ENCODE measurements at places on chromosomes 11 and 22.

GRCh38 chr11:59218893-59219292 is 6.2 kb upstream of the MPEG1 start:
- DNase-seq, result no peak

DNA sequence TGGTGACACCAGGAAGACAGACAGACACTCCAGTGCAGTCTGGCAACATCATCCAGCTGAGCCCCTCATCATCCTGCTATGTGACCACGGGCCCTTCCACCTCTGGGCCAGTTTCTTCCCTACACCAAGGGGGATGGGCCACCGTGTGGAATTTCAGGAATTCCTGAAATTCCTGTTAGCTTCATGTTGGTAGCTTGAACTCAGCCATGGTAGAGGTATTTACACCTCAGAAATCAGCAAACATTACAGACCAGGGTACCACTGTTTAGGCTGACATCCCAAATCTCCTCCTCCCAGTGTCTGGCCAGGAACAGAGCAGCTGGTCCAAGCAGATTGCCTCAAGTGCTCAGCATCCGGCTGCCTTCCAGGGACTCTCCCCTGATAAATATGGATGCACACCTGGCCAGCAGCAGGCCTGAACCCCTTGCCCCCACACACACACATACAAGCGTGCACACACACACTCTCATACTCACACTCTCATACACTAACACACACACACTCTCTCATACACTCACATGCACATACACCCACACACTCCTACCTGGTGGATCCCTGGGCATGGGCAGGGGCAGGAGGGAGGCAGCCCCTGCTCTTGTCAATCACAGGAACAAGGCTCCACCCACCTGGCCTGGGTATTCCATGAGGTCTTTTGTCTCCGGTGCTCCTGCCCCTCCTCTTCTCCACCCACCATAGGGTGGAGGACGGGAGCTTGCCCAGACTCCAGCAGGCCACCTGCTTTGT is 85.2 kb downstream of the BUD13 start:
- no peak for DNase-seq

DNA sequence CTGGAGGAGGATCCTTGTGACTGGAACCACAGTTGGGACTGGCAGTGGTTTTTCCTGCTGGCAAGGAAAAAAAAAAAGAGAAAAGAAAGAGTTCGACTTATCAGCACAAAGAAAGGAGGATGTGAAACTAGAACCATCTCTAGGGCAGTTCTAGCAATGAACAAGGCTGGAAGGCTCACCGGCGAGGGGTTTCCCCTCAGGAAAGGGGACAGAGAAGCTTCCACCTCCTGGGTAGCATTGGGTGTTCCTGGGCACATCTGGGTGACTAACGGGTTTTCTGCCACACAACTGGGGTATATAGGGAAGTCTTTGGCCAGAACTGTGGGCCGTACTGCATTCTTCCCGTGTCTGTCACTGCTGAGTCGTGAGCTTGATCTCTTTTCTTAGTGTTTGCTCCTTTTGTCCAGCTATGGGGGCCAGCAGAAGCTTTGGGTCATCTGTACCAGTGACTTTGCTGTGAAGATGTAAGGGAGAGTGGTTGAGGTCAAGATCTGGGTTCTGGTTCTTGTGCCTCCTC is 109.4 kb upstream of the OR4B1 start:
- peak; percentile 42 for DNase-seq

GRCh38 chr11:2210366-2211112 is 38.9 kb upstream of the TH start:
- no peak for DNase-seq

GRCh38 chr11:75229466-75229865 is 11.1 kb upstream of the TPBGL start:
- no peak for DNase-seq

- DNase-seq, result no peak
Observed at GRCh38 chr11:73048446-73048845, 93.7 kb downstream of the FCHSD2 start.

- DNase-seq, result peak; percentile 73
Observed at GRCh38 chr11:65912845-65913244, 6.0 kb downstream of the C11orf68 start.

DNA sequence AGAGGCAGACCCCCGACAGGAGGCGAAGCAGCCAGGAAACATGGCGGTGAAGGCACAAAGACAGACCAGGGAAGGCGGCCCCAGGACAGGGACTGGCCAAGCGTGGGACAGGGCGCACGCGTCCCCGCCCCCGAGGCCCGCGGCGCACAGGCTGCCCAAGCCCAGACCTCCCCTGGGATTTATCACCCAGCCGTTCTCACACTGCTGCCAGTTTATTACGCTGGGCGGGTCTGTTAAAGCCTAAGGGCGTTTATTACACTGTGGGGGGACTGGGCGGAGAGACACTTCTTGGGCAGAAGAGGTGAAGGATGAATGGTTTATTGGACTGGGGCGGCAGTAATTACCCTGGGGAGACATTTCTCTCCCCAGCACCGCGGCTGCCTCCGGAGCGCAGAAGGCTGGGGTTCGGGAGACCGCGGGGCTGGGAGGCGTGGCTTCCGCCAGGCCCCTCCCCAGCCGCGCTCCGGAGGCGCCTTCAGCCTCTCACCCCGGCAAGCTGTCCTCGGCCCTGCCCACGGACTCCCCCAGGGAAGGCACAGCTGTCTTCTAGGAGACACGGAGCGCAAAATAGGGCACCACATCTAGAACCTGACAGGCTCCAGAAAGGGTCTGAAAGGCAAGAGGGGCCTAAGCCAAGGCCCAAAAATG is 47.1 kb downstream of the SLC22A12 start:
- no peak for DNase-seq

GRCh38 chr11:69008737-69009440 is 4.2 kb downstream of the MRGPRF start:
- peak; percentile 99 for DNase-seq

DNA sequence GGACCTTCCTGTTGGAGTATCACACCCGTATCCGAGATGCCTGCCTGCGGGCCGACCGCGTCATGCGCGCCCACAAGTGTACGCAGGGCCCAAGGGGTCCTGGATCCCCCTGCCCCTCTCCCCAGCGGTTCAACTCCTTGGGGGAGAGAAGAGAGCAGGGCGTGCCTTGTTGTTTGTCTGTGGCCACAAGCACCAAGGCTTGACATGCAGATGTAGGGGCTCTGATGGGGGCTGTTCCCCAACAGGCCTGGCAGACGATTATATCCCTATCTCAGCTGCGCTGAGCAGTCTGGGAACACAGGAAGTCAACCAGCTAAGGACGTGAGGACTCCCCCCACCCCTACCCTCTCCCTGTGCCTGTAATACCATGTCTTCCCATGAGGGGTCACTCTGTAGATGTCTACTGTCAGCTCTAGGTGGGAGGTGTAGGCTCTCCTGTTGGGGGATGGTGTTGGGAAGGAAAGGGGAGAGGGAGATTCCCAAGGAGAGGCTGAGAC is 6.8 kb downstream of the CFL1 start:
- no peak for DNase-seq

DNA sequence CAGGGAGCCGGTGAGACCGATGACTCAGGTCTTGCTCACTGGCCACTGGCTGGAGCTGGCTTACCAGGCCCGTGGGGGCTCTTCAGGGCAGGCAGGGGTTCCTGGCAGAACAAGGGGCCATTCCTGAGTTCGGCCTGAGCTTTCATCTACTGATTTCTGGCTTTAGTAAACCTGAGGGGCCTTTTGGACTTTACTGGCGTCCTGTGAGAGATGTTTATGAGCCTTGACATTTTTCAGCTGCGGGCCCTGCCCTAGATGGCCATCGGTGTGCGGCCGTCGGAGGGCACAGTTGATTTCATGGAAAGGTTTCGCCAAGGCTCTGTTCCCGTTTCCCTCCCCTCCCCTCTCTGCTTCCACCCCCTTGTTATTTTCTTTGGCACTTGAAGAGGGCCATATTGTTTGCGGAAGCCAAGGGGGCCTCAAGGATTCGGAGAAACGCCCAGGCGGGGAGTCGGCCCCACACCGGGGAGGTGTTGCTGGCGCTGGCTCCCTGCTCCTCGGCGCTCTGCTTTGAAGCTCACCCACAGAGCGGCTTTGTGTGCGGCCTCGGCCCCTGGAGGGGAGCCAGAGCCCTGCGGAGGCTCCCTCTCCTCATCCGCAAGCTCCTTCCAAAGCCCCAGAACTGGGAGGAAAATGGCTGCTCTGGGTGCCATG is 17.7 kb downstream of the ELF5 start:
- DNase-seq, result no peak

DNA sequence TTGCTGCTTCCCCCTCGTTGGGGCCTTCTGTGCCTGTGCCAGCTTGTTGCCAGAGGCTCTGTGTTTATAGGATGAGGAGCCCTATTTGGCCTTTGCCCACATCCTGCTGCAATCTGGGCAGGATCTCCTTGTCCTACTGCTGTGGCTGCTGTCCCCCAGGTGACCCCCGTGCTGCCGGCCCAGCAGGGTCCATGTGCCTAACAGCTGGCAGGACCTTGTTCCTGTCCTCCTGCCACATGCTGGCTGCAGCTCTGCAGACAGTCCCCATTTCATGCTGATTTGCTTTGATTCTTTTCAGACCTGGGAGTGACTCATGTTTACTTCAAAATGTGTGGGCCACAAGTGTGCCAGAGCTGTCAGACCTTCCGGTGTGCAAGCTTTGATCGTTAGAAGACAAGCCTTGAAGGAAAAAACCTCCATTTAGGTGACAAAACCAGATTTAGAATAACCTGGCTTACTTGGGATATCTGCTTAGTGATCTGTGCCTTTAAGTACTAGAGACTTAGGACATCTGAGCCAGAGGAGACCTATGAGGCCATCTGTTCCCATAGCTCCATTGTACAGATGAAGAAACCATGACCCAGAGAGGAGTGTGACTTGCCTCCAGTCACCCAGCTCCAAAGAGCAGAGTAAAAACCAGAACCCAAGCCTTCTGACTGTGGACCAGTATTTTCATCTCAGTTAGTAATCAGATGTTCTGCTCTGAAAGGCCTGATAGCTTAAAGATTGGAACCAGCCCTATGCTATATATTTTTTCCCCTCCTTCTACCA is 11.1 kb downstream of the NAV2 start:
- DNase-seq, result peak; percentile 53

DNA sequence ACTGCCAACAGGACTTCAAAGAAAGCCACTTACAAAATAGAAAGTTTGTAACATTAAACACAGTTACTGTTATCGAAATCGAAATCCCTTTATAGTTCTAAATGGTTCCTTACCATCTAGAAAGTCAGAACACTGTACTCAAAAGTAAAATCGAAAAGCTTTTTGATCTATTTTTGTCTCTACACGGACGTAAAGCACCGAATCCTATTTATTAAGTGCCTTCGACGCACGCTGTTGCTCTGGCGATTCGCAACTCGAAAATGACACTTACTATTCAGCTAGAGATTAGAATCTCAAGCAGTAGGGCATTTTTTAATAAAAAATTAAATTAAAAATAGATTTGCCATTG is 78.3 kb downstream of the LARGE1 start:
- DNase-seq, result no peak

DNA sequence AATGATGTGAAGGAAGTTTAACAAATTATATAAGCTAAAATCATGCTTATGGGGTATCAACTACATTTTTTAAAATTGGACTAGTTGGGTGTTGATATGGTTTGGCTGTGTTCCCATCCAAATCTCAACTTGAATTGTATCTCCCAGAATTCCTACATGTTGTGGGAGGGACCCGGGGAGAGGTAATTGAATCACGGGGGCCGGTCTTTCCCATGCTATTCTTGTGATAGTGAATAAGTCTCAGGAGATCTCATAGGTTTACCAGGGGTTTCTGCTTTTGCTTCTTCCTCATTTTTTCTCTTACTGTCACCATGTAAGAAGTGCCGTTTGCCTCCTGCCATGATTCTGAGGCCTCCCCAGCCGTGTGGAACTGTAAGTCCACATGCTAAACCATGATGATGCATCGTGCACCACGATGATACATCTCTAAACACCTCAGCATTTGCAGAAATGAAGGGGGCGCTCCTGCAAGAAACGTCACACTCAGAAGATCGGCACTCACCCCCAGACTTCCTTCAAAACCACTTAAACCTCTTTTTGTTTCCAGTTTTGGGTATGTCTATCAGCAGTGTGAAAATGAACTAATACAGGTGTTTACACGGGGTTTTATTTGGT is 340.0 kb downstream of the SHANK2 start:
- no peak for DNase-seq

DNA sequence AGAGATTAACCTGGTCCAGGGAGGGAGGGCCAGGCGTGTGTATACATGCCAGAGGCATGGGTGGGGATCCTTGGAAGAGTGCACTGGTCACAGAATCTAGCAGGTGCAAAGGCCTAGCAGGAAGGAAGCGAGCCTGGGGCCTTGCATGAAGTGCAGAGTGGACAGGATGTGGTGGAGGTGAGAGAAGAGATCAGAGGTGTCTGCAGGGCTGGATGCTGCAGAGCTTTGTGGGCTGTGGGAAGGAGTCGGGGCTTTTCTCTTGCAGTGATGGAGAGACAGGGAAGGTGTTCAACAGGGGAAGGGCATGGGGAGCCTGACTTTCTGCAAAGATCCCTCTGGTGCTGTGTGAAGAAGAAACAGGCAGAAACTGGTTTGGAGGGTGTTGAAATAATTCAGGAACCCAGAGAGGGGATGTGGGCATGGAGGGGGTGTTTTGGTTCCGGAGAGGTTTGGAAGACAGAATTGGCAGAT is 2.5 kb upstream of the TPST2 start:
- DNase-seq, result no peak

GRCh38 chr11:118051136-118051610 is 25.7 kb upstream of the TMPRSS4 start:
- no peak for DNase-seq

DNA sequence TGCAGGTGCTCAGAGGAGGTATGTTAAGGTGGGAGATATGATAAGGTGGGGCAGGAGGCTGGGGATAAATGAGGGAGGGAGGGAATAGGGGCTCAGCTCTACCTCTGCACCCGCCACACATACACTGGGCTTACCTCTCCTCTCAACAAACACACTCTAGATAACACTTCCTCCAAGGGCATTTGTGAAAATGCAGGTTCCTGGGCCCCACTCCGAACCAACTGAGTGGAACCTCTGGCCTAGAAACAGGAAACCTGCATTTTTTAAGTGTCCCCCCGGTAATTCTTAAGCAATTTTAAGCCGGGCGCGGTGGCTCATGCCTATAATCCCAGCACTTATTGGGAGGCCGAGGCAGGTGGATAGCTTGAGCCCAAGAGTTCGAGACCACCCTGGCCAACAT is 46.5 kb upstream of the CD5 start:
- no peak for DNase-seq

GRCh38 chr11:65727865-65728264 is 7.3 kb upstream of the RNASEH2C start:
- no peak for DNase-seq

DNA sequence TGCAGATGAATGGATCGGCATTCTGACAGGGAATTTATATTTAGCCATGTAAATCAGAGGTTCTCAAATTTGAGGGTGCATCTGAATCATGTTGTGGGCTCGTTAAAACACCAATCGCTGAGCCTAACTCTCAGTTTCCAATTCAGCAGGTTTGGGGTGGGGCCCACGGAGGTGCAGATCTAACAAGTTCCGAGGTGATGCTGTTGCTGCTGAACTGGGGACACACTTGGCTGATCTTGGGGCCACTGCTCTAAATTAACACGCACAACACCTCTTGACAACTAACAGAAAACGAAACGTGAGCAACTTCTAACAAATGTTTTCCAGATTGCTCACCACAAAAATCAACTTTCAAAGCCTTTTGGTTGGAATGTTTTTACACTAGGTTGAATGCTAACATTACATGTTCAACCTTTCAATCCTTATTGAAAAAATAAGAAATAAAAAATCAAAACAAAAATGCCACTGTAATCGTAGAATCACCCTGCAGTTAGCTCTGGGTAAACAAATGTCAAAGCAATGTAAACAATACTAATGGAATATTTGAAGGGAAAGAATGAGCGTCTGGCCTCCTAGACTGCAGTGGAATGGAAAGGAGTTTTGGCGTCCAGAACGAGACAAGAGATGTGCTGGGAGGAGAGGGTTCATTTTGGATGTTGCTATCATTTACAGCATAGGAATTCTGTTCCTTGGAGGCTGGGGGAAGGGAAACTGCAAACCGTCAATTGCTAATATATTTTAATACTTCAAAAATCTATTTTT is 68.3 kb upstream of the SLC6A5 start:
- DNase-seq, result peak; percentile 7
